Foreskin melanocyte (primary cell): ENCODE measurements at places on chromosomes 2 and 18.

- DNase-seq: no peak
Observed at GRCh38 chr18:50700245-50701165, 119.3 kb downstream of the MRO start.

DNA sequence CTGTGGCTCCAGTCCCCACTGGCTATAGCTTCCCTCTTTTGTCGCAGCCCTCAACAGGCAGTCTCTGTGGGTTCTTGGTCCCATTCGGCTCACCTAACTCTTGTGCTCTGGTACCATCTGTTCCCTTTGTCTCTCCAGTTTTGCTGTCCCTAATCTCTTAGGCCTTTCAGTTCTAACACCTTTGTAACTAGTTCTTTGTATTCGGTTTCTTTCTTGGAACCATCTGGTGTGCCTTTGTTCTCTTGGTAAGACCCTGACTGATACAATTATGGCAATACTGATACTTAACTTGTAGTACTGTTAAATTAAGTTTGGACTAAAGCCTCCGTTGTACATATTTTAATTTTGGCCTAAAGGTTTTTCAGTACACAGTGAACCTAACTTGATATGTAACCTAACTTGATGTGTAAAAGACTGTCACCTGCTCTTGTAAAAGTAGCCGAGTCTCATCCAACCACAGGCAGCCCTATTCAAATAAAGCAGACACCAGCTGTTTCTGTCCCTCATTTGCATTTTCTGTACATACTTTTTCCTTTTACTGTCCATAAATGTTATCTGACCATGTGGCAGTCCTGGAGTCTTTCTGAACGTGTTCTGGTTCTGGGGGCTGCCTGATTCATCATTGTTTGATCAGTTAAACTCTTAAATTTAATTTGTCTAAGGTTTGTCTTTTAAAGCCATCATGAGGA, 4.8 kb upstream of the MRPL44 start:
- DNase-seq: no peak

DNA sequence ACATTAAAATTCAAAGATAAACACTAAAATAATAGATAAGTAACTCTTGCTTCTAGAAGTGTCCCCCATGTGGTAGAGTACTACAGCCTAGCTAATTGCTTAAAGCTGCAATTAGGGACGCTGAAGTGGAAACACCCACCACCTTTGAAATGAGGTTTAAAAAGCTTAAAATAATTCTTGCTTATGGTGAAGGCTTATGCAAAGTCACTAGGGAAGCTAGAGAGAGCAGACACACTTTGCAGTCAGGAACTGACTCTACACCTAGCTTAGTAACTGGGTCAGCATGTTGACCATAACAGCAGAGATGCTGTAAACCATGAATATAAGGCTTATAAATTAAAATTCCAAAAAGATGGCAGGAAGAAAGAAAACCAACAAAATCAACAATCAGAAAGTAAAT, 65.4 kb upstream of the DSG1 start:
- DNase-seq: no peak

DNA sequence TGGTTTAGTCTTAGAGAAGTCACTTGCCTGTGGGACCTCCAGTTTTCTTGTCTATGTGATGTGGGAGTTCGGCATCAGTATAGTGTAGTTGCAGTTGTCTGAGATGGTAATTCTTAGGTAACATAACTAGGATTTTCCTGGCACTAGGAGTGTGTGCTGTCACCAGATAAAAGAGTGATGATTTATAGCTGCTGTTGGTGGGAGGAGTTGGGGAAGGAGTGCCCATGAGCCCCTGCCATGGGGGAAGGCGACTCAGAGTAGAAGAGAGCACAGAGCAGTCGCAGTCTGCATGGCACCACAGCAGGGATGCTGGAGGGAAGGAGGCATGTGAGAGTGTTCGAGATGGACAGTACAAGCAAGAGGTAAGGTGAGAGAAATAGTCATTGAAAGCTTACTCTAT, 38.7 kb downstream of the ATP9B start:
- no peak for DNase-seq

DNA sequence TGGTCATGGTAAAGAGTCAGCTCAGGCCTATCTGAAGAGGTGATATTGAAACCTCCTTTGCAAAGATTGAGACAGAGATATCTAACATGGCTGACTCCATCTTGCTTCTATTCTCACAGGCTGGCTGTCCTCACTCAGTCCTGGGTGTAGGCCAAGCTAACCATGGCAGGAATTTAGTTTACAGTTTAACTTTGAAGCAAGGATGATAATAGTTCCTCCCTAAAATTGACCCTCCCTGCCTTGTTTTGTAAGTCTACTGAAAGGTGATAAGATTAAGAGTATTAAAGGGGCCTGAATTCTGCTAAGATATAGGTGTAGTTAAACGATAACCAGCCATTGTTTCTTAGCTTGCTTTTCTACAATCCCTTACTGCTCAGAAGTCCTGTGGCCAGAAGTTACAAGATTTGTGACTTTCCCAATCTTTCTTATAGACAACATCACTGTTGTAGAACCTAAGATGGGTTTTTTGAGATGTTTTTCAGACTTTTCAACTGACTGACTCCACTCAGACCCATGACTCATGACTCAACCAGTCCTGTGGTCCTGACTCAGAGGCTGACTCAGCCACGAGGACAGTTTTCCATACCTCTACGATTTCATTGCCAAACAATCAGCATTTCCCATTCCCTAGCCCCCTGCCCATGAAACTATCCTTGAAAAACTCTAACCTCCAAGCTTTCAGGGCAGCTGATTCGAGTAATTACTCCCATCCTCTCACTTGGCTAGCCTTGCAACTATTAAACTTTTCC, 195.7 kb upstream of the SESTD1 start:
- DNase-seq: peak; percentile 78

DNA sequence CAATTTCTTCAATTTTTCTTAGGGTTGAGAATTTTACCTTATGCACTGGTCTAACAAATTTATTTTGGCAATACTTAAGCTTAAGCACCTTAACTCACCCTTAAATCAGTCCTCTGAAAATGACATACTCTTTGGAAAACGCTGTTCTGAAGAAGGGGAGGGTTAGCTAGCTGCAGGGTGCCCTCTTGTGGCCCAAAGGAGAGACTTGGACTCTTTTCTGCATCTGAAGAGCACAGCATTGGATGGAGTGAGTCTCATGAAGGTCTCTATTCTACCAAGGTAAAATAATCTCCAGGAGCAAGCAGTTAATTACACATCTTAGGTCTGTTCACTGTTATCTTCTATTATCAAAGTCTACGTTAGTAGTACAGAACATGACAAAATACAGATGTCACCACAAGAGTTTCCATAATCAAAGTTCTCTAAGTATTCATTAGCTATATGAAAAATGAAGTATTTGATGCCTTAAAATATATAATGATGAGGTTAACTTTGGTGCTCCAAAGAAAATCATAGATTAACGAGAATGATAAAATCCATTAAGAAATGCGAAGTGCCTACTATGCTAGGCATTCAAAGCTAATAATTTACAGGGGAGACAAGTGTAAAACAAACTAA, 24.4 kb downstream of the PUM2 start:
- DNase-seq: peak; percentile 59

- DNase-seq: no peak
Observed at GRCh38 chr2:112712903-112713584, 7.8 kb upstream of the NT5DC4 start.

- DNase-seq: no peak
Observed at GRCh38 chr2:157540102-157540501, 88.6 kb downstream of the ACVR1C start.

- no peak for DNase-seq
Observed at GRCh38 chr18:36415171-36415570, 117.7 kb downstream of the FHOD3 start.

DNA sequence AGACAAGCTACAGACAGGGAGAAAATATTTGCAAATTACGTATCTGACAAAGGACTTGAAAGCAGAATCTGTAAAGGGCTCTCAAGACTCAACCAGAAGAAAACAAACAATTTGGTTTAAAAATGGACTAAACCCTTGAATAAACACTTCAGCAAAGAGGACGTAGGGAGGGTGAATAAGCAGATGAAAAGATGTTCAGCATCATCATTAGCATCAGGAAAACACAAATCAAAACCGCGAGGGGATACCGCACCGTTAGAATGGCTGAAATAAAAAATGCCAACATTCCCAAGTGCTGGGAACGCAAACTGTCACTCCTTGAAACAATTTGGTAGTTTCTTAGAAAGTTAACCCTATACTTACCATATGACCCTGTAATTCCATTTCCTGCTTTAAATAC, 136.7 kb downstream of the MBP start:
- DNase-seq: no peak

DNA sequence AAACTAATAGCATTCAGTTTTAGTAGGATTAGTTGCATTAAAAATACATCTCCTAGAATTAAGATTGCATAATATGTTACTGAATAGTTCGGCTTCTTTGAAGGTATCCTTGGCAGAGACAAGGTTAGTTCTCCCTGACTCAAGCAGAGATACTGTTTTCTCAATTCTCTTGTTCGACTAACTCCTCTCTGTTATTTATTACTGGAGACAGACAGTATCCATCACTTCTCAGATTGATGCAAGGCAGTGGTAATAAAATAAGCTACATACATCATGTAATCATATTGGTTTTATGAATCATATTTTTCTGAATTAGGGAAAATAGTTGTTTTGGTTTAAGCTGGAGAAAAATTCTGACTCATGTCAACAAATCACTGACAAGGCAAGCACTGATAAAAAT, 134.8 kb downstream of the SLC8A1 start:
- no peak for DNase-seq

- DNase-seq: no peak
Observed at GRCh38 chr18:79917169-79917852, 34.1 kb downstream of the SLC66A2 start.

DNA sequence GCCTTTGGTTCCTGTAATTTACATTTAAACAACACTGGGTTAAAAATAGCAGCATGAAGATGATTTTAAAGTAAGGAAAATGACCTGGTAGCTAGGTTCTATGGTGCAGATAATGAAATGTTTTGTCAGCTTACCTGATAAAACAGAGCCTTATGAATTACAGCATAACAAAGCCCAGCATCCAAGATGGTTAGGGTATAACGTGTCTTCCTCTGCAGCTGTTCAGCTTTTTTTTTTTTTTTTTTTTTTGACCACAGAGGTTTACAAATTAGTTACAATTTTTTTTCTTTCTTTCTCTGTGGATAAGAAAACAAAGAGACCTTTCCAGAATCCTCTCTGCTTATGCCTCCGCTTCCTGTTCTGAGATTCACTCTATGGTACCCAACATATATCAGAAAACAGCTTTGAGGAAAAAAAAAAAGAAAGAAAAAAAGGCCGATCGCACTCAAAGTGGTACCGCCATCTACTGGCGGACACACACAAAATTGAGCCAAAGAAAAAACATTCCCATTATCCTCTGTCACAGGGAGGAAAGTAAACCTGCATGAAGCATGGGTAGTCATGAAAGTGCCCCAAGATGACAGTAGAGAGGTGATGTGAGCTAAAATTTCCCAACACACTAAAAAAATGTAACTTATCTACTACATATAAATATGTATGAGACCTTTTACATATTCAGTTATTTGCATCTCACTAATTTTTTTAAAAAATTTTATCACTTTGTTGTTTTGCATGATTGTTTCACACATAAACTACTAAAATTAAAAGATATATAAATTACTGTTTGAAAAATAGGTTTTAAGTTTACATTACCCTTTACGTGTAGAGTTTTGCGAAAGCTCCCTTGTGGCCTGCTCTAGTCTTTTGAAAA, at the start of gene SCN3A:
SCN3A (minus strand) TSS at position 362 of the 871 bp plus-strand sequence. CDS start 27,656 bp downstream, outside the sequence.
- peak; percentile 55 for DNase-seq

DNA sequence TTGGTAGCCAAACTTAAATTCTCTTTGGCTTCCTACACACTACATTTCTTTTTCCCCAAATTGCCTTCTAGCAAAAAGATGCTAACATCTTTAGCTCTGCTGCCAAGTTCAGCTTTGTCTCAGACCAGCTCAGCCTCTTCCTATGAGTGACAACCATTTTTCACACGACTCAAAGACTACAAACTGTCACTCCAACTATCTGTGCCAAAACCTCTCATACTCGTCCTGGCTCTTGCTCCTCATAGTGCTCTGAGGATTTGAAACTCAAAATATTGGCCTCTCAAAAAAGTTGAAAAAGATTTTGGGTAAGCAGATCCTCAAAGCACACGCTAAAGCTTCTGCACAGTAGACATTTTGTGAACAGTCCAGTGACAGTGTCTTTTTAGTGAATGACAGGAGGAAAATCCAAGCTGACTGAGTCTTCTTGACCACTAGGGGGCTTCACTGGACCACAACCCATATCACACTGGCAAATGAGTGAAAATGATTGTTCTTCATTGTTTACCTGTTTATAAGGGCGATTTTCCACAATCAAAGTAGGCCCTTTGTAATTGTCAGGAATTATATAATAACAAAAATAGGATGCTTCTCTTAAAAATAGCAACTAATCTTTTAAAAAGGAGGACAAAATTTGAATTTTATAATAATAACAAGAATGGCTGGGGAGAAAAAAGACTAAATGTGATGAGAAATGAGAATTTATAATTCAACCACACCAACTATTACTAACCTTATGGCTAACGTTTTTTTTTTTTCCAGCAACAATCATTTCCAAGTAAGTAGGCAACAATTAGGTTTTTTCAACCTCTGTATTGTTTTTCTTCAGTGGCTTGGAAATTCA, 85.5 kb upstream of the PGAP1 start:
- peak; percentile 27 for DNase-seq

DNA sequence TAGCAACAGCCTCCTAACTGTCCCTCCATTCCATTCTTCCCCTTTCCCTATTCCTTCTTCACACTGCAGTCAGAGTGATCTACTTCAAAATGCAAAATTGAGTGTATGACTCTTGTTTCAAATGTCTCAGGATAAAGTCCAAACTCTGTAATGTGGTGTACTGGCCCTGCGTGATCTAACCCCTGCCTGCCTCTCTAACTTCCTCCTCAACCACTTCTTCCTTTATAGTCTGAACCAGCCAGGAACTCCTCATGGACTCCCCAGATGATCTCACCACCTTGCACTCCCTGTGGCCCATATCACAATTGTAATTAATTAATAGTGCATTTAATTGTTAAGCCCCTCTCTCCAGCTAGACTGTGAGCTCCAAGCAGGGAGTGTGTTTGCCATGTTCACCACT, 3.1 kb upstream of the B3GNT2 start:
- DNase-seq: no peak

- DNase-seq: no peak
Observed at GRCh38 chr2:118834440-118834810, 13.0 kb downstream of the EN1 start.

- no peak for DNase-seq
Observed at GRCh38 chr2:207704078-207704477, 7.4 kb upstream of the CCNYL1 start.

GRCh38 chr2:225582355-225583116, 183.0 kb downstream of the NYAP2 start:
- DNase-seq: no peak

DNA sequence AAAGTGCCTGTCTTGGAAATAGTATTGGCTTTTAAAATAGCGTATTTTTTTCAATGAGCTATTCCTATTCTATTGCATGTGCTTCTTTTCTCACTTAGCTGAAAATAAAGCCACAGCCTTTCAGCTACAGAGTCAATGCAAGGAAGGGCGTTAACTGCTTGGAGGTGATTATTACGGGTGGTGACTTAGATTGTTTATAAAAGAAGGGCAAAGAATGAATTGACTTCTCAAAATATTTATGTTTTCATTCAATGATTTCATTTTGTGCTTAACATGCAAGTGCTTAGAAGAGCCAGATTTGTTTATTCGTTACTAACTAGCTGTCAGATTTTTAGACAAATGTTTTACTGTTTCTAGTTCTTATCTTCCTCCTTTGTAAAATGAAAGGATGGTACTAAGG, 2.8 kb upstream of the CHN1 start:
- no peak for DNase-seq

GRCh38 chr18:54119524-54120019, 104.9 kb downstream of the MBD2 start:
- peak; percentile 45 for DNase-seq

- no peak for DNase-seq
Observed at GRCh38 chr18:38047820-38048219, 482.2 kb upstream of the CELF4 start.

- no peak for DNase-seq
Observed at GRCh38 chr2:84288293-84288692, 170.8 kb downstream of the SUCLG1 start.
